AG08395 (cell line): ENCODE measurements at places on chromosomes 1 and 21.
A peak's percentile ranks its signal among the peaks of the same experiment; 100 is the strongest.

DNA sequence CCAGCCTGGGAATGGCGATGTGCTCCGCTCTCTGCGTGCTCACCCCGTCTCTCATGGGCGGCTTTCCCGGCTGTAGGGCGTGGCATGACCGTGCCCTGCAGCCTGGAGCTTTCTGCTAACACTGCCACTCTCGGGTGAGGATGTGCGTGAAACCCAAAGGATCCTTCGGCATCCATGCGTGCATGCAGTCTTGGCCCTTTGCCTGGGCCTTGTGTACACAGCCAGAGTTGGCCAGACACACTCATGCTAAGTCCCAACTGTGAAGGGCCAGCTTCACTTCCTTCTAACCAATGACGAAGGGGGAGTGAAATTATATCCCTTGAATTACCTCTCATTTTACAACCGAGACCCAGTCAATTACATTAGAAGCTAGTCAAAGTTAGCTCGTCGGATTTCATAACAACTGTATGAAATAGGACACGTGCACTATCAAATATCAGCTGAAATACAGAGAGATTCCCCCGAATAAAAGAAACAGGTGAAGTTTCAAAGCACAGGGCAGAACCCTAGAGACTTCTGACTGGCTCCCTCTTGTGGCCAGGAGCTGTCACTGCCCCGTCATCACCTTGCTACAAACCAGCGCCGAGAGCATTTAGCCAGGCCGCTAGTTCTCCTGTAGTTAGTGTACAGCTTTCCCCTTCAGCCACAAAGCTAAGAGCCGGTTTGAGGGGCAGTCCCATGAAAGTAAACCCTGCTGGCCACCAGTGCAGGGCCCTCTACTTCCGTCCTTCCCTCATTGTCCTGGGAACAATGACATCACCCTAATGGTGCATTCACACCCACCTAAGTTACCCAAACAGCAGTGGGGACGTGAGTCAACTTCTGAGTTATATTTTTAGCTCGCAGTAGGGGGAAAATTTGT is 63.4 kb upstream of the COA6 start:
- DNase-seq: peak; percentile 65

GRCh38 chr1:160550572-160551034 is 27.5 kb upstream of the SLAMF6 start:
- no peak for DNase-seq

DNA sequence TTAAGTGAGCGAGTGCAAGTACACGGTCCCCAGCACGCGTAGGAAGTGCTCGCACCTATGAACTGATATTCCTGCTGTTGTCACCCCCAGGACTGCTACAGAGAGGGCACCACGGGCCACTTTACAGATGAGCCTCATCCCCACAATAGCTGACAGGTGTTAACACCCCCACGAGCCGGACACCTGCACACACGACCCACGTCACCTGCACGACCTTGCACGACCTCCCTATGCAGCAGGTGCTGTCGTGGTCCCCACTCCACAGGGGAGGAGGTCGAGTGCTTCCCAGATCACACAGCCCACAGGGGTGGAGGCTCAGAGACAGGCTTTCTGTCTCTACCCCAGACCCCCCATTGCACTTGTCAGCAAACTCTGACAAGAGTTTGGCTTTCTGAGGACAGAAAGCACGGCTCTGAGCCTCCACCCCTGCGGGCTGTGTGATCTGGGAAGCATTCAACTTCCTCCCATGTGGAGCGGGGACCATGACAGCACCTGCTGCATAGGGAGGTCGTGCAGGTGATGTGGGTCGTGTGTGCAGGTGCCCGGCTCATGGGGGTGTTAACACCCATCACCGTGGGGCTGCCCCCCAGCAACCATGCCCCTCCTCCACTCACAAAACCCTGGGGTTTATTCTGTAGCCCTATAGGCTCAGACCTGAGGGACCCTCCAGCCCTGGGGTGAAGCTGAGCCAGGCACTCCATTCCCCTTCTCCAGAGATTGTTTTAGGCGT is 80.8 kb downstream of the MATN1 start:
- DNase-seq: no peak

GRCh38 chr1:182588500-182589396 is at the start of gene RNASEL:
Gene RNASEL, minus strand, starts transcription at chr1:182589256. Its CDS starts 2,450 bp downstream, at chr1:182586806.
- DNase-seq: peak; percentile 85

- no peak for DNase-seq
These were observed 4.9 kb downstream of the CD48 start for GRCh38 chr1:160706526-160707235.

GRCh38 chr1:20612221-20612746 is 21.0 kb upstream of the PINK1 start:
- no peak for DNase-seq

DNA sequence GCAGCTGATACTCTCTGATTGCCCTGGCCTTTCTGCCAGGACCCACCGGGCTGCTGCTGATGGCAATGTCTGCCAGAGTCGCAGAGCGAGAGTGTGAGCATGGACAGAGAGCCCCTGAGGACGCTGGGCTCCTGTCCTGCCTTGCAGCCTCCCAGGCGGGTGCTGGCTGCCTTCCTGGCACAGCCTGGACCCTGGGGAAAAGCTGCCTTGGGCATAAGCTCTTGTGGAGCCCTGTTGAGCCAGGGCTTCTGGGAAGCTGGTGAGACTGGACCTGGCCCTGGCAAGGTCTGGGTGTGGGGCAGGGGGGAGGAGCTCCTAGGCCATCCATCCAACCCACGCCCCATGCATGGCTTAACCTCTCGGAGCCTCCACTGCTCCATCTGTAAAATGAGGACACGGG is 105.8 kb upstream of the WNT4 start:
- DNase-seq: no peak

- no peak for DNase-seq
These were observed 50.7 kb upstream of the EDARADD start for GRCh38 chr1:236343246-236343870.

DNA sequence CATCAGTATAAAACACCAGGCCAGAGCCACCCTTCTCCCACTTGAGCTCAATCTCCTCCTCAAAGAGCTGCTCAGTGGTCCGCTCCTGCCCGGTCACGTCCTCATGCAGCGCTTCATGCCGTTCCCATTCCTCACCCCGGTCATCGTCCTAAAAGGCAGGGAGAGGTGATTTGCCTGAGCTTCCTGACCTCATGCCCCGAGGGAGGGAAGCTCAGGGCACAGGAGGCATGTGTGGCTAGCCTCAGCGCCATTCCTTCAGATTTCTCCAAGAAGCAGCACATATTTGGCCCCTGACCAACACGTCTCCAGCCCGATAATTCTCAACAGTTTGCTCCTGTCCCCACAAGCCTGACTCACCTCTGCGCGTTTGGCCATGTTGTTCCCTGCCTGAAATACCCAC is 4.2 kb upstream of the GPN2 start:
- no peak for DNase-seq

GRCh38 chr21:42006765-42007164 is 3.4 kb downstream of the ZBTB21 start:
- DNase-seq: no peak

GRCh38 chr1:206695733-206696132 is 11.0 kb downstream of the MAPKAPK2 start:
- no peak for DNase-seq

- DNase-seq: no peak
These were observed 1.5 kb downstream of the SETDB1 start for GRCh38 chr1:150927624-150928023.

- no peak for DNase-seq
These were observed 11.8 kb downstream of the AGT start for GRCh38 chr1:230701895-230702768.

DNA sequence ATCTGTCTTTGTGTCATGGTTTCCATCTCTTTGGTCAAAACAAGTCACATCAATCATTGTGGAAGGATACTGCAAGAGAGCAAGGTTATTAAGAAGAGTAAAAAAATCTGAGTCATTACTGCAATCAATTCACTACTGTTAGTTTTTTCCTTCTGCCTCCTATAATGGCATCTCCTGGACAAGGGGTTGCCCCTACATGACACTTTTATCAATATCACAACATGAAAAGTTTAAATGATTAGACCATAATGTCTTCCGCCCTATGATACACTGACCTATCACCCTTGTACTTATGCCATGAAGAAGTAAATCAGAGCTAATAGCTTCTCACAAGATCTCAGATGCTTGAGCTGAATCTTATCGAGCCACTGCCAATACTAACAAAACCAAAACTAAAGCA is 223.9 kb downstream of the KCNK2 start:
- DNase-seq: no peak

DNA sequence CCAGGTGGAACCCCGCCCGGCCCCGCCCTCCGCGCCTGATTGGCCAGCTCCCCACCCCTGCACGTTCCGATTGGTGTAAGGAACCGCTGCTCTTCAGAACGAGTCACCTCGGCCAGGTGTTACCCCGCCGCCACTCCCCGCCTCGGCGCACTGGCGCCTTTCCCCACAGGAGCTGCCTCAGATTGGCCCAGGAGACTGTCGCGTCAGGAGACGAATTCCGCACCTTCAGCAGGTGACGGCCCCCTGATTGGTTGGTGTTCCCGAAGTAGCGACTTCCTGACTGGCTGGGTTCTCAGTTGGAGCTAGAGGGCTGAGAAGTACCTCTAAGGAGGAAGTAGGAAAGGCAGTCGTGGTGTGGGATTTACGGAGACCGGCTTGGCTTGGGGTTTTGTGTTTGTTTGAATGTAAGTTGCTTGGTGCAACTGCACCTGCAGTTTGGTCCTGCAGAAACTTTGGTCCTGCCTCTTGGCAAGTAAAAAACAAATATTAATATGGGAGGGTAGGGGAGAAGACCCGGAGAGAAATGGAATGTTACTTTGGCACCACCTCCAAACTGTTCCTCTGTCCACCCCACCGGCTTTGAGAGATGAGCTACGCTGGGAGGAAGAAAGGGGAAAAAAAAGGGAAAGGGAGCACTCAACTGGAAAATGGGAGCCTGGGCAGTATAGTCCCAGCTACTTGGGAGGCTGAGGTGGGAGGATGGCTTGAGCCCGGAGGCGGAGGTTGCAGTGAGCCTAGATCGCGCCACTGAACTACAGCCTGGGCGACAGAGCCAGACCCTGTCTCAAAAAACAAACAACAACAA is 415 bp upstream of the F11R start:
- peak; percentile 79 for DNase-seq

DNA sequence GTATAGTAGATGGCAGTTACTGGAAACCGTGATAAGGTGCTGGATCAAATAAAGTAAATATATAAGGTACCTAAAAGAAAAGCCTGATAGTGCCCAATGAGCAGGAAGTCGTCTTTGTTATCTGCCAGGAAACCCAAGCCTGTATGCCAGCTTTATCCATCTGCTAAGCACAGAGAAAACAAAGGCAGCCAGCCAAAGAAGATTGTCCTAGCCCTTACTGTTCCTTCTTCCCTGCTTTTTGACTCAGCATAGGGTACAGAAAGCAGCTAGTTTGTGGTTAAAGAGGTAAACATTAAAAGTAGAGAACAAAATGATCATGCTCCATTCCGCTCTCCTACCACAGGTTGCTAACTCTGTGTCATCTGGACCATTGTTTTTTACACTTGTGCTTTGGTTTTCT is 10.1 kb downstream of the KRTAP22-2 start:
- DNase-seq: no peak

DNA sequence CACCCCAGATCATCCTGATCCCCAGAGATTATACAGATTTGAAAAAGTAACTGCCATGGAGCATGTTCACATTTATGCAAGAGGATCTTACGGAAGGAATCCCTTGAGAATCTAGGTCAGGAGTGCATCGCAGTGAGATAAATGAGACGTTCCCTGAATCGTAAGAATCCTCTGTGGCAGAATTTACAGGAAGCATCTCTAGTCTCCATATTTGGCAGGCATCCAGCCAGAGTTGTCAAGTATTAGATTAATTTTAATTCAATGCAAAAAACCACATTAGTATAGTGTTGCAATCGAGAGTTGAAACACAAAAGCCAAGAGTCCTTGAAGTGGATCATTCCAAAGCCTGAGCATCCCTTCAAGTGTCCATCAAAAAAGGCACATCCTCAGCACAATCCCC is 100.8 kb downstream of the RRAGC start:
- DNase-seq: no peak

DNA sequence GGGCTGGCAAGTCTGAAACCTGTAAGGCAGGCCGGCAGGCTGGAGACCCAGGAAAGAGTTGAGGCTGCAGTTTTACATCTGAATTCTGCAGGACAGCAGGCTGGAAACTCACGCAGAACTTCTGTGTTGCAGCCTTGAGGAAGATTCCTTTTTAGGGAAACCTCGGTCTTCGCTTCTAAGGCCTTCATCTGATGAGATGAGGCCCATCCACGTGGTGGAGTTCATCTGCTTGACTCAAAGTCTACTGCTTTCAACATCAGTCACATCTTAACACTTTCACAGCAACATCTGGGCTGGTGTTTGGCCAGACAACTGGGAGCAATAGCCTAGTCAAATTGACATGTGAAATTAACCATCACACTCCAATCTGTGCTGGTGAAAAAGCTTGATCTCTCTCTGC is 57.1 kb downstream of the EVA1C start:
- DNase-seq: no peak

DNA sequence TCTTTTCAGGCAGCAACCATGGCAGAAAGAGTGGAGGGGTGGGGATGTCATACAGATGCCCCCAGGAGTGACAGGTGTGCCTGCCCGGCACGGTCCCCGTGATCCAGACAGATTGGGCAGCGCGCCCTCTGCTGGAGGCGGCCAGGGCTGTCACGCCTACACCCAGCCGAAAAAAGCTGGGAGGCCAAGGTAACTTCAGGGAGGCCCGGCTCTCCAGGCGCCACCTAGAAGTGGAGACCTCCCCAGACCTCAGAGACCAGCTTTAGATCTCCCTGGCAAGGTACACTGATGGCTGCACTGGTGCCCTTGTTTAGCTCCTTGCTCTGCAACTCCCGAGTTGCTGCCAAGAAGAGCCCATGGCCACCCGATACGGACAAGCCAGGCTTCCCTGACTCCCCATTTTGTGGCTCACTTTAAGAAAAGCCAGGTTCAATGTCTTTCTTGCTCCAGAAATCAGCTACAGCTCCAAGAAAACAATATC is 6.6 kb downstream of the GOLT1A start:
- peak; percentile 76 for DNase-seq

GRCh38 chr1:100631015-100631551 is 88.5 kb upstream of the VCAM1 start:
- DNase-seq: peak; percentile 68

- no peak for DNase-seq
These were observed 2.2 kb downstream of the SIM2 start for GRCh38 chr21:36700971-36701755.

GRCh38 chr1:9444532-9444931 is 94.7 kb upstream of the SLC25A33 start:
- no peak for DNase-seq

DNA sequence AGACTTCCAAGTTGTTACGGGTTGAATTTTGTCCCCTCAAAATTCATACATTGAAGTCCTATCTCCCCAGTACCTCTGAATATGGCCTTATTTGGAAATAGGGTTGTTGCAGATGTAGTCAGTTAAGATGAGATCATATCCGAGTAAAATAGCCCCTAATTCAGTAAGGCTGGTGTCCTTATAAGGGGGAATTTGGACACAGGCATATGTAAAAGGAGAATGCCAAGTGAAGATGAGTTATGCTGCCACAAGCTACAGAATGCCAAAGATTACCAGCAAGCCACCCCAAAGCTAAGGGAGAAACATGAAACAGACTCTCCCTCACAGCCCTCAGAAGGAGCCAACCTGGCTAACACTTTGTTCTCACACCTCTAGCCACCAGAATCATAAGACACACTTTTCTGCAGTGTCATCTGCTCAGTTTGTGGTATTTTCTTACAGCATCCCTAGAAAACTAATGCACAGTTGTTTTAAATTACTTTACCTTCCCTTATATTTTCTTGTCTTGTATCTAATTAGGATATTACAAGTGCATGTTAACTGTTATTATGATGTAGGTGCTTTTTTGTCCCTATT is 43.3 kb upstream of the PRDX6 start:
- no peak for DNase-seq

- no peak for DNase-seq
These were observed 72.8 kb downstream of the DMRTA2 start for GRCh38 chr1:50350421-50350820.

- no peak for DNase-seq
These were observed 99.9 kb upstream of the TLR5 start for GRCh38 chr1:223242971-223243370.
